ENCODE measurements at places on chromosomes 3 and 15.

- peak; percentile 7 for DNase-seq
Observed at GRCh38 chr3:150286390-150287147, 121.5 kb upstream of the TSC22D2 start.

GRCh38 chr3:52397676-52398399, 47.1 kb downstream of the SEMA3G start:
- DNase-seq: no peak

GRCh38 chr3:156543043-156543555, 11.8 kb downstream of the SSR3 start:
- DNase-seq: no peak

DNA sequence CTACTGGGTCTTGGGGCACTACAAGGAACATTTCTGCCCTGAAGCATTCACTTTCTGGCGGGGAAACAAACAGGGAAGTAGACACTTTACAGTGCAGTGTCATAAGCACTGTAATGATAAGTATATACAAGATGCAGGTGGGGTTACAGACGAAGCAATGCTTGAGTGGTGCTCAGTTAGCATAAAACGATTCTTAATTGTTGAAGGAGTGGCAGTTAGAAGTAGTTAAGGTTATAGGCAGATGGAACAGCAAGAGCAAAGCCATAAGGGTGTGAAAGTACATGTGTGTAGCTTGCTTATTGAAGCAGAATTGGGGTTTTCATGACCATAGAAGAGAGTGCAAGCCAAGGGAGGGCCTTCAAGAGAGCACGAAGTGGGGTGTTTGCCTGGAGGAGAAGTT, 46.2 kb downstream of the SLC25A26 start:
- no peak for DNase-seq

DNA sequence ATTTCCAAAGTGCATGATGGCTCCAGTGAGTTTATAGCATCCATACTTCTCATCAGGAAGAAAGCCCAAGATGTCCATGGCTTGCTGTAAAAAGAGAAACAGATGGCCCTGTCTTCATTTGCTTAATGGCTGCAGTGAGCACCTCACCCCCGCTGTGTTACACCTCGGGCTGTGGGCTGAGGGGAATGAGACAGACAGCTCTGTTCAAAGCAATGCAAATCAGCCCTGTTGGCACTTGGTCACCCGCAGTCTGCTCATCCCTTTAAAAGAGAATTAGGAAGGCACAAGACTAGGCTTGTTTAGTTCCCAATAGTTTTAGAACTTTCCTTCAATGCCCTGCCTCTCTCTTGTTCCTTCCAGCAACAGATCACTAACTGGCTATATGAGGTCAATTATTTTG, 25.2 kb downstream of the MYH15 start:
- no peak for DNase-seq

GRCh38 chr15:46251903-46252302, 617.1 kb downstream of the SQOR start:
- DNase-seq: no peak

- DNase-seq: no peak
Observed at GRCh38 chr3:15649858-15650257, 48.3 kb downstream of the BTD start.

DNA sequence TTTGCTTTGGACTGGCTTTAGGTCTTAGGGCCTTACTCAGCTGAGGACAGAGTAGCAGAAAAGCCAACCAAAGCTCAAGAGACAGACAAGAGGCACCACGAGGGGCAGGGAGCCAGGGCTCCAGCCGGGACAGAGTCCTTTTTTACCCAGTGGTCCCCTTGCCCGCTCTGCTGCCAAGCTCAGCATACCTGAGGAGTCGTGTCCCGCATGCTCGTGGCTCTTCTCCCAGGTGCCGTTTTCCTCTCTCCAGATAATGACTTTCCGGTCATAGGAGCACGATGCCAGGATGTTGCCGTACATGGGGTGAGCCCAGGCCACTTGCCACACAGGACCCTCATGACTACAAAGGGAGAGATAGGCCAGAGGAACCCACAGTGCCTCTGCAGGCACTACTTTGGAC, 8.5 kb downstream of the SEC13 start:
- no peak for DNase-seq

- DNase-seq: no peak
Observed at GRCh38 chr3:124519591-124520194, 210.6 kb upstream of the UMPS start.

DNA sequence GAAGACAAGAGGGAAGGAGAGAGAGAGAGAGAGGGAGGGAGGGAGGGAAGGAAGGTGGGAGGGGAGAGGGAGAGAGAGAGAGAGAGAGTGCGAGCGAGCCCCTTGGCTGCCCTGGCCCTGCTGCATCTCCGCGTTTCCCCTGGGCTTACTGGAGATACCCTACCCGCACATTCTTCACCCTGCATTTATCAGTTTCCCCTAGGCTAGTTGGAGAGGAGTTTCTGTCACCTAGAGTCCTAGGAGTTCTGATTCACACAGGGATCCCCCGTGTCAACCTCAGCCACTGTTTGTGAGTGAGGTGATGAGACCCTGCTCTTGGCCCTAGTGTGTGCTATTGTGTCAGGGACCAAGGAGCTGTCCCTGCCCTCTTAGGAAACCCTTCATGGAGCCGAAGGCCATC, 18.7 kb downstream of the BHLHE40 start:
- no peak for DNase-seq

DNA sequence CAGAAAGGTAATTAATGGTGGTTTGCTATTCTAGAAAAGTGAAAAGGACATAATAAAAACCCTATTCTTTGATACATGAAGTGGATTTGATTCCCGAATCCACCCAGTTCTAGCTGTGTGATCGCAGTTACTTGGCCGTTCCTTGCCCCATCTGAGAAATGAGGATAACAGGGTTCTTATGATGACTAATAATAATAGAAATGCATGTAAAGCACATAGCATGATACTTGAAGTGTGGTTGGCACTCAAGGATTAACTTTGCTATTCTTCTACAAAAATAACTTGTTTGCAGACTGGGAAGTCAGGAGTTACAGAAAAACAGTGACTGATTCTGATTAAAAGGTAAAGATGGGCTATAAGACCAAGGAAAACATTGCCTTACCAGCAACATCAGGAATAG, 26.8 kb downstream of the PARL start:
- no peak for DNase-seq

GRCh38 chr3:42533161-42533897, 30.9 kb downstream of the VIPR1 start:
- no peak for DNase-seq

DNA sequence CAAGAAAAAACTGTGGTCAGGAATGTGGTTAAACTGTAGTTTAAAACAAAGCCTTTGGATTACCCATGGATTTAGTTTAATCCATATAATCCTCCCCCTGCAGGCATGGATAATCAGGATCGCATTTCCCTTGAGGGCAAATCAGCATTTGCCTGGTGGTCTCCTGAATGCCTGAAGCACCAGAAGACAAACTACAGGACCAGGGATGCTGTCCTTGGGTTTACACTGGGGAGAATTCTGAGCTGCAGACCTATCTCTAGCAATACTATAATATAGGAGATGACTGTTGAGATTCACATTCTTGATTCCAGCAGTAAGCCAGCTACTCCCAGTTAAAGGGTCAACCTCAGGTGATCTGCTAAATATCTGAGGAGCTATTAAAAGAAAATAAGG, 10.6 kb downstream of the PIK3CB start:
- no peak for DNase-seq

DNA sequence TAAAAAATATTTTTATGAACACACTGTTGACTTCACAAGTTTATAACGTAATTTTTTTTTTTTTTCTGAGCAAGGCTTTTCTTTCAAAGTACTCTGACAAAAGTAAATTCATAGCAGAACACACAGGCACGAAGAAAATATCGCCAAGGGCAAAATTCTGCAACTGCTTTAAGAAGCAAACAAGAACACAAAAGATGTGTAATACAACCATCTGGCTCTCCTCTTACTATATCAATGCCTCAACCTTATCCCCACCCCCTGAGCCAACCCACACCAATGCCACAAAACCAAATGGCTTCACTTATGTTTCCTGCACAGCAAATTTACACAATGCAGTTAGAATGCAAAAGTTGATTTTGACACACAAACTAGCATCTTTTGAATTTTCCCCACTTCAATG, 274.2 kb downstream of the FOXP1 start:
- DNase-seq: no peak

DNA sequence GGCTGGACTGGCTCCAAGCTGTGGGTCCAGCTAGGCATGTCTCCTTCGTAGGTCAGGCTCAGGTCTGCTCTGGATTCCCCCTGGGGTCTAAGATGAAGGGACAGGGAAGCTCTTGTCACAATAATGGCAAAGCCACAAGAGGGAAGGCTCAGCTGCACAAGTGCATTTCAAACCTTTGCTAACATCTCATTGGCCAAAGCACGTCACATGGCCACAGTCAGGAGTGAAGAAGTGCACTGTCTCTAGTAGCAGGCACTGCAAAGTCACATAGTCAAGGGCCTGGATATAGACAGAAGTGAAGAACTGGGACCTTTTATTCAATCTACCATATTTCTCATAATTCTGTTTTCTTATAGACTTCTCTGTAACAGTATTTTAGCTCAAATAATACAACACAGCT, 20.1 kb downstream of the DLEC1 start:
- DNase-seq: no peak

DNA sequence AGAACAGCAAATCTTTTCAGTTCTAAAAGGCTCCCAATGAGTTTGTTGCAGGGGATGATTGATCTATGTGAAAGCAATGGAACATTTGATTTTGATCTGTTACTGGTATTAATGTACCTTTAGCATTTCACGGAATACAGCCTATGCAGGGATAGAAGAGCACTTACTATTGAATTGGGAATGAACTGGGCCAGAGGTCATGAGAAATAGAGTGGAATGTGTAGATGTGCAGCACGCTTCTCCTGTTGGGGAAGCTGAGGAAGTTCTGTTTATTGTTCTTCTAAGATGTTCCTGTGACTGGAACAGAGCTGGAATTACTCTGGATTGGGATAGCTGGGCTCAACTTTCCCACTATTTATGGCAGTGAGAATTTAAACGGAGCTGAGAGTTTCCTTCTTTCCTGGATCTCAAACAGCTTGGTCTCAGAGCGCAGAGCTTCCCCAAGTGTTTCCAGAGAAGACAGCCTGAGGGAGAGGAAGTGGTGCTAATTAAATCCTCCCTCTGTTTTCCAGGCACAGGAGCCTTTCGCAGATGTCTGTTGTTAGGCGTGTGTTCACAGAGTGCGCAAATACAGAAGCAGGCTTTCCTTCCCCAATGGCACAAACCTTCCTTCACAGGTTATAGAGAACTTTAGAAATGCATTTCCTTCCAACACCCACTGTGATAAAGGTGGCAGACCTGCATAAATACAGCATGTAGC, 32.5 kb downstream of the TPRG1 start:
- DNase-seq: no peak

GRCh38 chr3:149658744-149659497, 1.1 kb upstream of the WWTR1 start:
- no peak for DNase-seq

DNA sequence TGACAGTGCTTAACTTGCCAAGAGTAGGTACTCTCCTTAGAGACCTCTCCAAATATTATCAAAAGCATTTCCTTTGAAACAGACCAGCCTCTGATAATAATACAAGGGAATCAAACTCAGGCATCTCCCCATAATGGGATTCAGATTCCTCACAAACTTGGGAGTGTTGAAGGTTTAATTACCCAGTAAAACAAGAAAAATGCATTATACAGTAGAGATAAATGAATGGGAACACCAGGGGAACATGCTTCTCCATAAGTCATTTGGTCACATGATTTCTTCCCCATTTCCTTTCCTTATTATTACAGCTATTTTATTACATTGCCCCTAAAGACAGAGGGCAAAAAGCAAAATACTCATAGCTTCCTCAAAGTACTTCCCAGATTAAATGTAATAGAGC, 325.0 kb upstream of the CDIN1 start:
- DNase-seq: no peak

DNA sequence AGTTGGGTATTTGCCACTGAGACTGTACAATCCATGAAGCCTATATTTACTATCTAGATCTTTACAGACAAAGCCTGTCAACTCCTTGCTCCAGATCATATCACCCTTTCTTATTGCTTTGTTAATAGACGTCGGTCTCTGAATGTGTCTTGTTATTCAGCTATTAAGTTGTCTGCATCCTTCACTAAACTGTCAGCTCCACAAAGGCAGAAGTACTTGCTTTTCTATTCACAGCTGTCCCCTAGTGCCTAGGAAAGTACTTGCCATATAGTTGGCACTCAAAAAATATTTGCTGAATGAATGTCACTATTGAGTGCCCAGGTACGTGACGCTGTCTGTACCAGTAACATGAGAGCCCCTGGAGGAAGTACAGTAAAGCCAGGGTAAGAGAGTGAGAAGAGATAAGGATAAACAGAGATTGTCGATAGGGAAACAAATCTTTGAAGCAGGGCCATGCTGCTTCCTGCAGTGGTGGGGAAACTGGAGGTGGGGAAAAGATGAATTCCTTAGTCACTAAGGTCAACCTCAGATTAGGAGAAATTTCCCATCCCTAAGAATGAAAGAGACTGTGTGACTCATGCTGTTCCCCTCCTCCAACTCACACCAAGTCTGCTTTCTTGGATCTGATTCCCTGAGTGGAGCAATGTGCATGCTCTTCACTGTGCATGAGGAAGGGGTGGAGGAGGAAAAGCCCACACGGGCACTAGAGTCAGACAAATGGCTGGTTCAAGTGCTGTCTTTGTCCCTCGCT, 36.3 kb downstream of the PRICKLE2 start:
- no peak for DNase-seq

GRCh38 chr3:32176989-32177701, 61.3 kb upstream of the CMTM8 start:
- DNase-seq: peak; percentile 24

GRCh38 chr15:77823736-77824135, 191.0 kb upstream of the LINGO1 start:
- no peak for DNase-seq

DNA sequence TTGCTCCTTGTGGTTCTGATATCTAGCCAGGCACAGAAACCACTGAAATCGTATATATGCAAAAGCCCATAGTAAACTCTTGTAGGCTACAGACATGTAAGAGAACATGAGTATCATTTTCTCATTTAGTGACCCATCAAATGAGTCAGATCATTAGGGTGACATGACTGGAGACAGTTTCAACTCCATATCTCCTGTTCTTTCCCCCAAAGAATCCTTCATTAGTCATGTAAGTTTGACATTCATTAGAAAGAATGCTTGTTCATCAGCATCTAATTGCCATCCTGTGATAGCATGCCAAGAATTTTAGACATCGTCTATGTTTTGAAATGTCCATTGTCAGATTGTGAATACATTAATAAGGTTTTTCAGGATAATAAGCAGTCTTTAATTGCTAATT, 264.9 kb upstream of the TPM1 start:
- no peak for DNase-seq

DNA sequence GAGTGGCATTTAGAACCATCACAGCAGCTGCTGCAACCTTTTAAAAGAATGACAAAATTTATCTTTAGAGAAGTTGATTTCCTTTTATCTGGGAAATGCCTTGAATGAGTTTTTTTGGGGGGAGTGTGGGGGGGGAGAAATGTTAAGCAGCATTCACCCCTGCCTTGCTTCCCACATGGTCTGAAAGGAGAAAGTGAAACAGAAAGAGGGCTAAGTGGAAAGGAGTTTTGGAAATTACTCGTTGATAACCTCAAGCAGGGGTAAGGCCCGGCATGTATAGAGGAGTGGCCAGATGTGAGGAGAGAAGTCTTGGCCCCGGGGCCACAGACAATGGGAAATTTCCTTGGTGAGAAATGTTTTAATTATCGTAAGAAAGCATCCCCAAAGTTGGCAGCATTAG, 23.5 kb downstream of the B3GALNT1 start:
- no peak for DNase-seq
